ENCODE measurements at places on chromosomes 3 and 15.
A peak's percentile ranks its signal among the peaks of the same experiment; 100 is the strongest.

DNA sequence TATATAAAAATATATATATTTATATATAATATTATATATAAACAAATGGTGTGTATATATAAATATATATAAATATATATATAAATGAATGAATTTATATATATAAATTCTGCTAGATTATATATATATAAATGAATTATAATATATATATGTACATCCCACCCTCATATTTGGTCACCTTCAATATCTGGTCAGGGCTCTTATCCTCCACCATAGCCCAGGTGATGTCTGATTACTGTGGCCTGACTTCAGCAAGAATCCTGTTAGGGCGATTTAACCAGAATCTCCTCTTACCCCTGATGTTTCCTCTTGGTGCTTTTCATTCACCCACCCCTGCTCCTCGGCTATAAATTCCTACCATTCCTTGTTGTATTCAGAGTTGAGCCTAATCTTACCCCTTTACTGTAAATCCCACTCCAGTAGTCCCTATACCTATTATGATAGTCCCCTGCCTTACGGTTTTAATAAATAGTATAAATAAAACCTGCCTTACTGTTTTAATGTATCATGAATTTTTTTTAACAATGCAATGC lies 439.6 kb downstream of the PLOD2 start:
- no peak for DNase-seq

GRCh38 chr3:196186651-196187573 lies 24.3 kb downstream of the ZDHHC19 start:
- DNase-seq = no peak

GRCh38 chr15:96390986-96391385 lies 60.5 kb downstream of the NR2F2 start:
- DNase-seq = no peak

DNA sequence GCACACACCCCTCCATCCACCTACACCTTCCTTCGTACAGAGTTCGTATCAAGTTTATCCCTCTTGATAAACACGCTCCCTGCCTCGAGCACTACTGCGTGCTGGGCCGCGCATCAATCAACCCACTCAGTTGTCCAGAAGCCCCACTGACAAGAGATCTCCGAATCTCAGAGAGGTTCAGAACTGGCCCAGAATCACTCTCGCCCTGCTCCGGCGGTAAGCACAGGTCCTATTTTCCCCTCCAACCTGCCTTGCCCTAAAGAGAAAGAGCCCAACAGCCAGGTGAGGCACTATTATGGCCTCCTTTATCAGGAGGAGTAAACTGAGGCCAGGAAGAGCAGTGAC lies 494 bp upstream of the NISCH start:
- DNase-seq = no peak

DNA sequence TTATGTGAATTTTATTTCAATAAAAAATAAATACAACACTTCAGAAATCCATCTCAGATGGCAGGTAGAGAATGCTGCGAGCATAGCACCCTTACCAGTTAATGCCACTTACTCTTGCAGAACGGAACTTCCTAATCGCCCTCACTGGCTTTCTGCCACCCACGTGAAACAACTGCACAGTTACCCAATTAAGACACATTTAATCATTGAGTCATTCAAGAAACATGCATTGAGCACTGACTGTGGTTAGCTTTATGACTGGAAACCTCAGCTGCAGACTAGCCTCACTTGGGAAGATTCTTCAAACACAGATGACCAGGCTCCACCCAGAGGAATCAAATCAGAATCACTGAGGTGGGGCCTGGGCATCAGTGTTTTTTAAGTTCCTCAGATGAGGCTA lies 5.6 kb upstream of the MFGE8 start:
- DNase-seq = no peak

- DNase-seq = no peak
Measured at GRCh38 chr3:88038566-88038965, 20.2 kb downstream of the CGGBP1 start.

DNA sequence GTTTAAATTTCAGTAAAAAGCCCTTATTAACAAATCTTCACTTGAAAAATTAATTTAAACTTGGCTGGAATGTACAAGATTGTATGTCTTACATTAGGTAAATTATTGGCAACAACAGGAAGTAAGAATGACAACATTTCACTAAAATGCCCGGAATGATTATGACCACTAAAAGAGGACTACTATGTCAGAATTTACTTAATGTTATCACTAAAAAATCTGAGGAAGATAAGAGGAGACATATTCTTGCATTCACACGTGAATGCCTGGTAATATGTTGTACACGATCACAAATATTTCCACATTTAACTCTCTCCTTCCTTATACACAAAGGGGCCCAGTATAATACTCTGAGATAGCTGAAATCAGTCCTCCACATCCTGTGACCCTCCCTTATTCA lies 29.7 kb downstream of the VGLL3 start:
- no peak for DNase-seq

- no peak for DNase-seq
Measured at GRCh38 chr3:108088697-108089096, 2.1 kb downstream of the CD47 start.

- DNase-seq = peak; percentile 68
Measured at GRCh38 chr3:139343895-139344856, at the start of gene MRPS22. MRPS22 (plus strand) TSS chr3:139344020; CDS start chr3:139344027, 7 bp downstream.

DNA sequence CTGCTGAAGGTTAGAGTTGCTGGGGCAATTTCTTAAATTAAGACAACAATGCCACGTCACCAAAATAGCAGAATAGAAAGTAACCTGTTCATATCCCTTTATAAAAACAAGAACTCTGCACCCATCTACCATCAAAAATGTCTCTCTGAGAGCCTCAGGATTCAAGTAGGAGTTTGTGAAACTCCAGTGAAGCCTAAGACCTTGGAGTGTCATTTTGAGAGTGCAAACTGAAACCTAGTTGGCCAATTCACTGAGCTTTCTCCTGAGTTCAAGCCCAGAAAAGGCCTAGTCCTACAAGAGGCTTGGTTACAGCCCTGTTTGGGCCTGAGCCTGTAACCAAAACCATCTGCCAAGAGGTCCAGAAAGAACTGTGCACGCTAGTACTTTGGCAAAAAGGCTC lies 335.1 kb downstream of the EFHB start:
- no peak for DNase-seq

- DNase-seq = peak; percentile 16
Measured at GRCh38 chr3:14548321-14548729, 8.2 kb upstream of the GRIP2 start.

DNA sequence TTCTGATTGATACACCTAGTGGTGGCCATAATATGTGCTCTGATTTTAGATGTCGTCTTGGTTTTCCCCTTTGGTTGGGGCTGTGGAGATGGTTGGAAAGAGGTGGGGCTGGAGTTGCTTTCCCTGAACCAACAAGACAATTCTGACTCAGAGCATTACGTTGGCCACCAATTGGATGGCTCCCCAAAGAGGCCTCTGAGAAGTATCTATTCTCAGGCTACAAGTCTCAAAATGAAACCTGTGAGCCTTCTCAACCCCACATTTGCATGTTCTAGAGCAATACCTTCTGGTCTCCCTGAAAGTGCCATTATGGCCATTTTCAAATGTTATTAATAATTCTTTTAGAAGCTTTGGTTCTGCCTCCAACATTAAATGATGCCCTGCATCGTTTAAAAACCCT lies 188.4 kb upstream of the WNT5A start:
- DNase-seq = no peak

DNA sequence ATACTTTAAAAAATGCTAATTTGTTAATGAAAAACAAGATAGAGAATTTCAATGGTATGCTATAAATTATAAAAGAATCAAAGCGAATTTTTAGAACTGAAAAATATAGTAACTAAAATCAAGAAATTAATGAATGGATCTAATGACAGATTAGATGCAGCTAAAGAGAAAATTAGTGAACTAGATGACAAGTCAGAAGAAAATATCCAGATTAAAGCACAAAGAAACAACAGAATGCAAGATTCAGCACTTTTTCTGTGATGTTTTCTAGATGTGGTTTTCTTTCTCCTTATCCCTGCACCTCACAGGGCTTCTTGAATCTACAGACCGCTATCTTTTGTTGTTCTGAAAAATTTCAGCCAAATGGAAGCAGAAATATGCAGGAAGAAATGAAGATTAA lies 54.4 kb downstream of the INO80 start:
- DNase-seq = no peak

- DNase-seq = no peak
Measured at GRCh38 chr3:186287711-186288110, 74.3 kb downstream of the DGKG start.

- DNase-seq = peak; percentile 62
Measured at GRCh38 chr3:15108082-15108545, 9.2 kb upstream of the RBSN start.

GRCh38 chr3:19799887-19800286 lies 134.1 kb downstream of the EFHB start:
- DNase-seq = no peak

- DNase-seq = no peak
Measured at GRCh38 chr3:58151637-58152036, 59.1 kb downstream of the DNASE1L3 start.

DNA sequence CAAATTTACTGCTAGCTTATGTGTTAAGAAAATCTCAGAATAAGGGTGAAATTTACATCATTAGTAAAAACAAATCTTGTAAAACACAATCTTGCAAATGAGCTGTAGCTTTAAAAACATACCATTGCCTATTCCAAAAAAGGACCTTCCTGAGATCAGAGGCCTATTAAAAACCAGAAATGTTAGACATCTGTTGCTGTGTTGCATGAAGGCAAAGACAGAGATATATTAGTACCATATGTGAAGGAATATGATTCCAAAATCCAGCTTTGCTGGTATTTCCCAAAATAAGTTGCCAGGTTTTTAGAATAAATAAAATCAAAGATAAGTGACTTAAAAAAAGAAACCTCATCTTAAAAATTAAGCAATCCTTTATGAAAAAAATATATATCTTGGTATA lies 504.1 kb upstream of the CDIN1 start:
- DNase-seq = no peak

- DNase-seq = no peak
Measured at GRCh38 chr15:42602501-42602900, 27.1 kb downstream of the STARD9 start.

- DNase-seq = no peak
Measured at GRCh38 chr3:136792556-136793330, 26.2 kb upstream of the SLC35G2 start.

DNA sequence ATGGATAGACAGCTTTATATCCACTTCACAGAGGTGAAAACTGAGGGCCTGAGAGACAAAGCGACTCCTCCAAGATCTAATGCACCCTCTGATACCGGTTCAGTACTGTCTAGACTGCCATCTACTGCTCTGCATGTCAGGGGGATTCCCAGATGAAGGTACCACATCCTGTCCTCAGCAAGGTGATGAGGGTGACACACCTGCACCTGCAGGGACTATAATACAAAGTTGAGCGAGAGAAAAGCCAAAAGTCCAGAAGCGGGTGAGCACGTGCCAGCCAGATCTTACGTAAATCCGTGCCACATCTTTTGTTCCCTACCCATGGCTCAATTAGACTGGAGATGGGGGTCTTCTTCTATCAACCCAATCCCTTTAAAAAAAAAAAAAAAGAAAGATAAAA lies 32.4 kb upstream of the HES1 start:
- DNase-seq = peak; percentile 15

DNA sequence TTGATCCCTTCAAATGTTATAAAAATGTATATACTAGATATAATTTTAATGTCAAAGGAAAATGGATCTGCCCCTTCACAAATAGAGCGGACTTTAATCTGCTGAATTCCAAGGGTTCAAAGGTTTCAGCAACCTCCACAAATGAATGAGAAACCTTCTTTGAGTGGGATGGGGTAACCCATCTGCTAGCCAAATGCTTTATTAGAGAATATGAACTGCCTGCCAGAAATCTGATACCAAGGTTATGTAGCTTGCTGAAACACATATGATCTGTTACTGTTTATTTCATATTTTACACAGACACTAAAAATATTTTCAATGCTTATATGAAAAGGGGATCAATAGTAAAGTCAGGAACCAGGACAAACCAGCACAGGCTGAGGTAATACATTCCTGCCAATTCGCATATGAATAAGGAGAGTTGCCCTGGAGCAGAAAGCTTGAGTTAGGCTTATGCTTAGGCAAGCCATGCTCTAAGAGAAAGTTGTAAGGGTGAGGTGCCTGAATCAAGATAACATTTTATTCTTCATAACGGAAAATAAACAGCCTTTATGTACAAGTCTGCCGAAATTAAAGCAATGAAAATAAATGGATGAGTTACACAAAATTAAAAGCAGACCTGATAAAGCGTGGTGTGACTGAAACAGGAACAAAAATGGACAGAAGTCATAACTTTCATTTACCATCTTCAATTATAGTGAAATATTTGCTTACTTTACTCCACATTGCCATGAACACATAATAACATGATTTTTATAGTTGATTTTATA lies 26.5 kb downstream of the PLOD2 start:
- no peak for DNase-seq

GRCh38 chr15:39453620-39454019 lies 127.3 kb upstream of the THBS1 start:
- DNase-seq = no peak

DNA sequence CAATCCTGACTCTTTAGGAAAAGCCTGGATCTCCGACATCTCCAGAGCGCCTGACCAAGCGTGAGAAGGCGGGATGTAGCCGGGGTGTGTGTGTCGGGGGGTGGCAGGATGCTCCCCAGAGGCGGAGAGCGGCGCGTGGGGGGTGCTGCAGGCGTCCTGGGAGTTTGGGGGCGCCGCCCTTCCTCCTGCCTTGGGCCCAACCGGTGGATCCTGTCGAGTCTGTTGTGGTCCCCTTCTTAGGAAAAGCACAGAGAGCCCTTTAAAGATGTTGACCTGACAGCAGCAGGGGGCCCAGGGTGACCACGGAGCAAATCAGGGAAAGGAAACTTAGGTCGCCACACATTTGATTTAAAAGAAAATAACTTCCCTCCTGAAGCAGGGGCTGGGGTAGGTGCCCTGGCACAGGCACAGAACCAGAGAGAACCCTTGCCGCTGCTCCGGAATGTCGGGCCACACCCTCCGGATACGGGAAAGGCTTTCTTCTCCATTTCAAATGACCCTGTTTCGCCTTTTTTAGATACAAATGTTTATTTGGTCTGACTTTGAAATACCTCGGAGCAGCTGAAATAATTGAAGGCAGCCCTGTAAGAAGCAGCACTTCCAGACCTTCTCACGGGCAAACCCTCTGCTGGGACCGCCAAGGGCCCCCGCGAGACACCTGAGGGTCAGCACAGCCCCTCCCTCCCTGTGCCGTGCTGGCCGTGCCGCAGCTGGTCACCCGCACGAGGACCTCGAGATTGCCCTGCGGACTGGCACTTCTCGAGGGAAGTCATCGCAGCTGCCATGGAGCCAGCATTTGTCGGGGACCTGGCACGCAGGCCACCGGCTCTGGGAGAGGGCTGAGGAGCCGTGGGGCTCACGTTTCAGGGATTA lies 102.9 kb upstream of the KLF13 start:
- DNase-seq = no peak

DNA sequence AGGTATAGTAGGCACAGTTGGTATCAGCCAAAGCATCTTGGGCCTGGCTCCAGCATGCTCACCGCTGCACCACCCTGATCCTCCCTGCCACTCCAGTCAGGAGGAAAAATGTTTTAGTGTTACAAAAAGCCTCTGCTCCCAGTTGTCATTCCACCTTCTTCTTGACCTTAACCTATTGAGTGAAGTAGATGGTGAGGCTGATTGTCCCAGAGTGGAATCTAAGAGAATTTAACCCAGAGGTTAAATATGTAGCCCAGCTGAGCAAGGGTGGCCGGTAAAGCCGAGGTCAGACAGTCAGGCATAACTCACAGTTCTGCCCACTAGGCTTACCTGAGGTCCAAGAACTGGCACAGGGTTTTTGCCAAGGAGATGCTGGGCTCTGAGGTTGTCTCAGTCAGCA lies 30.7 kb upstream of the TNIK start:
- no peak for DNase-seq
